ENCODE measurements at places on chromosomes 7 and 10.

DNA sequence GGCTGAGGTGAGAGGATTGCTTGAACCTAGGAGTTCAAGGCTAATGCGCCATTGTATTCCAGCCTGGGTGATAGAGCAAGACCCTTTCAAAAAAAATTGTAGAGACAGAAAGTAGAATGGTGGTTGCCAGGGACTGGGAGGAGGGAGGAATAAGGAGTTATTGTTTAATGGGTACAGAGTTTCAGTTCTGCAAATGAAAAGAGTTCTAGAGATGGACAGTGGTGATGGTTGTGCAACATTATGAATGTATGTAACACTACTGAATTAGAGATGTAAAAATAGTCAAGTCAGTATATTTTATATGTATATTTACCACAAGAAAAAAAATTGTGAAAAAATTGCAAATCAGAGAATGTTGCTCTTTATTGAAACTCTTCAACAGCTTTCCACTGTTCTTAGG is 266.5 kb upstream of the NPY start:
- no peak for DNase-seq

DNA sequence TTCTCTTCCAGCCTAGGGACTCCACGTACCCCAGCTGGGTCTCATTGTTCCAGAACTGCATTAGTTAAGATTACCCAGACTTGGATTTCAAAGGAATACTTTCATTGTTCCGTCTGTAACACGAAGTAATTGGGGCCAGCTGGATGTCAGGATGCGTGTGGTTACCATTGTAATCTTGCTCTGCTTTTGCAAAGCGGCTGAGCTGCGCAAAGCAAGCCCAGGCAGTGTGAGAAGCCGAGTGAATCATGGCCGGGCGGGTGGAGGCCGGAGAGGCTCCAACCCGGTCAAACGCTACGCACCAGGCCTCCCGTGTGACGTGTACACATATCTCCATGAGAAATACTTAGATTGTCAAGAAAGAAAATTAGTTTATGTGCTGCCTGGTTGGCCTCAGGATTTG is 21.0 kb downstream of the LRRC17 start:
- no peak for DNase-seq

GRCh38 chr7:39073432-39073831 is 95.7 kb downstream of the POU6F2 start:
- DNase-seq, result no peak

DNA sequence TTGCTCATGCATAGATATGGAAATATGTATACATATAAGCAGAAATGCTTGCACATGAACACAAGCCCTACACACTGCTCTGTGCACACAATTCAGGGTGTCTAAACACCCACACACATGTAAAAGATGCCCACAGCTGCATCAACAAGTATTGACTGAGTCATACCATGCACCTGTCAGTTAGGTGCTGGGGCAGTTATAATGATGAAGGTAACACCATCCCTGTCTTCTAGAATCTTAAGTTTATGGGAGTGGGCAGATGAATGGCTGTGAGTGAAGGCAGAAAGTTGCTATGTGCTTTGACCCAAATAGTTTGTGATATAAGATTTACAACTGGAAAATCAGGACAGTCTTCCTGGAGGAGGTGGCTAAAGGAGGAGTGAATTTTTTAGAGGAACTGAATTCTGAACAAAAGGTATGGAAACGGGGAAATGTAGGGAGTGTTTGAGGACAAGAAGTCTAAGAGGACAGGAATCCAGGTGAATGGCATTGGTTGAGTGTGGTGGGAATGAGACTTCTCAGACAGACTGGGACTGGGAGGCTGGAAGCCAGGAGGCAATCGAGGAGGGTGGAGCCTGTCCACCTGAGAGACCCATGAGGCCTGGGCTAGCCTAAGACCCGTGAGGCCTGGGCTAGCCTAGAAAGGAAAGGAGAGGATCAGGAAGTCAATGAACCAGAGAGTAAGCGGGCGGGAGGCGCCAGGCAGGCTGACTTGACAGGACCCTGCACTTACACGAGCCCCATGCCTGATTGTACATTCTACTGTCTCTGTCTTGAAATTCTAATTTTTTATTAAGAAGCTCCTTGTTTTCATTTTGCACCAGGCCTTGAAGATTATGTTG is 20.7 kb downstream of the POLL start:
- no peak for DNase-seq

DNA sequence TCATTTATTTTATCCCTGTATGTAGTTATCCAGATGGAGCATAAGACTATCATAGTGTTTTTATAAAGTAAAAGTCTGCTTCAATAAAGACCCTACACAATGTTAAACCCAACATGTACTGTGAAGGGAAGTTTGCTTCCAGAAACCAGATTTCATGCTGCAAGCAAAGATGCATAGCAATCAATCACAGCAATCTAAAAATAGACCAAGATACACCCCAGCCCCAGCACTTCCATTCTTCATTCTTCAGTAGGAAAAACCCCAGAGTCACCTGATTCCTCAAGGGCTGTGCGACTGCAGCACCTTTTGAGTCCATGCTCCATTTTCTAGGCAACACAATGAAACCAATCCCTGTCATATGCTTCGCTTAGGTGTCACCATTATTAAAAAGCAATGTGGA is 66.9 kb upstream of the PDE1C start:
- no peak for DNase-seq

- DNase-seq, result no peak
Observed at GRCh38 chr10:31623466-31623865, 304.4 kb downstream of the ZEB1 start.

- DNase-seq, result no peak
Observed at GRCh38 chr7:127886248-127886647, 145.0 kb downstream of the LRRC4 start.

DNA sequence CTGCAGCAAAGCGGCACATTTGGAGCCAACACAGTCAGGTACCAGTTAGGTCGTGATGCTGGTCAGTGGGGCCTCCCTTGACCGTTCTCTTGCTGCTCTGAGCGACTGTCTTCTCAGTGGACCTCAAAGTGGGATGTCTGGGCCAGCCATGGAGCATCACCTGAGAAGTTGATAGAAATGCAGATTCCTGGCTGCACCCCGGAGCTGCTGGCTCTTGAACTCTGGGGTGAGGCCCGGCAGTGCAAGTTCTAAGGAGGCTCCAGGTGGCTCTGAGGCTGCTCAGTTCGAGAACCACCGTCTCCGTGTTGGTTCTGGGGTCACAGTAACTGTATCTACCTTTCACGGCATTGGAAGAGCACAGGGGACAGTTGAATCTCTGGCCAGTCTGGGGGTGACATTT is 147.5 kb downstream of the WDR37 start:
- DNase-seq, result no peak

GRCh38 chr7:25900245-25900644 is 251.8 kb upstream of the NFE2L3 start:
- no peak for DNase-seq

DNA sequence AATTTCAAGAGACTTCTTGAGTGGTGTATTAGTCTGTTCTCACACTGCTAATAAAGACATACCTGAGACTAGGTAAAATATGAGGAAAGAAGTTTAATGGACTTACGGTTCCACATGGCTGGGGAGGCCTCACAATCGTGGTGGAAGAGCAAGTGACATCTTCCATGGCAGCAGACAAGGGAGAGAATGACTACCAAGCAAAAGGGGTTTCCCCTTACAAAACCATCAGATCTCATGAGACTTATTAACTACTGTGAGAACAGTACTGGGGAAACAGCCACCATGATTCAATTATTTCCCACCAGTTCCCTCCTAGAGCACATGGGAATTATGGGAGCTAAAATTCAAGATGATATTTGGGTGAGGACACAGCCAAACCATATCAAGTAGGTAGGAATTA is 150.5 kb downstream of the PCDH15 start:
- no peak for DNase-seq

Measured in K562 (cell line).